ENCODE measurements at places on chromosomes 13 and 19.

GRCh38 chr19:14480700-14481079 is 5.5 kb upstream of the PTGER1 start:
- no peak for DNase-seq

- no peak for DNase-seq
Observed at GRCh38 chr13:90618133-90618532, 729.4 kb upstream of the MIR17HG start.

- DNase-seq = no peak
Observed at GRCh38 chr19:17686592-17687024, 1.5 kb downstream of the UNC13A start.

GRCh38 chr13:71148396-71148795 is 718.6 kb downstream of the DACH1 start:
- no peak for DNase-seq

DNA sequence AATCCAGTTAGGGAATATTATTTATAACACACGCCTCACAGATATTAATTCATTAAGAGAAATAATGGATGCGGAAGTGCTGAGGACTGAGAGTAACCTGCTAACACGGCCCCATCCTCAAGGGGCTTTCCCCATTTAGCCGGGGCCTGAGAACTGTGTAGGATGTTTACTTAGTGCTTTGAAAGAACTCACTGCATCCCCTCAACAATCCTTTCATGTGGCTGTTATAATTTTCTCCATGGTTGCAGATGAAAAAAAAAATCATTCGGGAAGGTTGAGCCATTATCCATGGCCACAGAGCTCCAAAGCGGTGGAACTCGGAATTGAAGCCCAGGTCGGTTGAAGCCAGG is 98.2 kb downstream of the ING1 start:
- no peak for DNase-seq
